ENCODE measurements at places on chromosomes 2 and 18. TPM values are rescaled to one million over a fixed set of nuclear protein-coding genes. Genes with fewer than 3 reads are reported as not detected.

GRCh38 chr2:226911932-226912331 is 76.1 kb downstream of the RHBDD1 start:
- DNase-seq = no peak

- DNase-seq = no peak
Observed at GRCh38 chr18:7855028-7855427, 287.9 kb downstream of the PTPRM start.

GRCh38 chr2:175786471-175787124 is 215.5 kb downstream of the LNPK start:
- no peak for DNase-seq

- DNase-seq = peak; percentile 13
Observed at GRCh38 chr18:78242254-78242643, 737.4 kb upstream of the SALL3 start.

DNA sequence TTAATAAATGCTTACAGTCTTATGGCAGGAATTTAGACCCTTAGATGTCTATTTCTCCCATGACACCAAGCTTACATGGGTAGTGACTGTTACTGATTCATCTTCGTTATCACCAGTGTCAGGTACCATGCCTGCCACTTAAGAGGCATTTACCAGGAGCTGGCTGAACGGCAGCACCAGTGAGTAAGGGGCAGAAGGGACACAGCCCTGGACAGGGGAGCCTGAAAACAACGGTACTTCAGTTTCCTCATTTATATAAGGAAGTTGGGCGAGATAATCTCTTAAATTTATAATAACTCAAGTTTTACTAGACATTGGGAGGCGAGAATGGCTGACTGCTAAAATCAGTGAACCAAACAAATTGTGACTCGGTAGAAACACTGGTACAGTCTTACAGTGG is 1.2 kb downstream of the COA5 start:
- DNase-seq = no peak

- no peak for DNase-seq
Observed at GRCh38 chr18:79047556-79048244, 21.5 kb upstream of the ATP9B start.

DNA sequence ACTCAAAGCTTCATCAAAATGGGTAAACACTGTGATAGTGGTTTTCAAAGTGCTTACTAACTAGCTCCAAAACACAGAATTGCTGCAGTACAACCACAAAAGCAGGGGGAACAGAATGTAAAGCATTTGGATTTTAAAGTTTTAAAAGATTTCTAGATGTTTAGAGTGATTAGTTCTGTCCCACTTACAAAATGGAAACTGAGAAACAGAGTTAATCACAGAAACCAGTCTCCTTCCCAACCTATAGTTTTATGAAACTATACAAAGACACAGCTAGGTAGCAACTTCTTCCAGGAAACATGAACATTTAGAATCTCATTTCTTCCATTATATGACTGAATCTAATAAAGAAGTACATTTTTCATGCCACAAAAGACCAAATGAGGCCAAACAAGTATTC is 73.8 kb upstream of the HNRNPA3 start:
- no peak for DNase-seq

GRCh38 chr2:96470109-96470508 is 35.0 kb downstream of the NEURL3 start:
- DNase-seq = no peak

Gene HOXD10
- 21.6 TPM for polyA plus RNA-seq

Gene FLACC1
- polyA plus RNA-seq = 3.8 TPM

Measured in muscle of arm (tissue), 14 donors.